Left kidney (tissue), 8 donors: ENCODE measurements at places on chromosomes 5 and 9. TPM values are rescaled to one million over a fixed set of nuclear protein-coding genes. Genes with fewer than 3 reads are reported as not detected.

Gene TMED9
- polyA plus RNA-seq: 139 TPM

Gene ARSI
- polyA plus RNA-seq: 2.6 TPM

Gene RLN1
- polyA plus RNA-seq: 0.52 TPM

Gene WHRN
- polyA plus RNA-seq: 12.4 TPM

Gene PCDHB9
- 4.3 TPM for polyA plus RNA-seq
